ENCODE measurements at places on chromosomes 6 and 20.

DNA sequence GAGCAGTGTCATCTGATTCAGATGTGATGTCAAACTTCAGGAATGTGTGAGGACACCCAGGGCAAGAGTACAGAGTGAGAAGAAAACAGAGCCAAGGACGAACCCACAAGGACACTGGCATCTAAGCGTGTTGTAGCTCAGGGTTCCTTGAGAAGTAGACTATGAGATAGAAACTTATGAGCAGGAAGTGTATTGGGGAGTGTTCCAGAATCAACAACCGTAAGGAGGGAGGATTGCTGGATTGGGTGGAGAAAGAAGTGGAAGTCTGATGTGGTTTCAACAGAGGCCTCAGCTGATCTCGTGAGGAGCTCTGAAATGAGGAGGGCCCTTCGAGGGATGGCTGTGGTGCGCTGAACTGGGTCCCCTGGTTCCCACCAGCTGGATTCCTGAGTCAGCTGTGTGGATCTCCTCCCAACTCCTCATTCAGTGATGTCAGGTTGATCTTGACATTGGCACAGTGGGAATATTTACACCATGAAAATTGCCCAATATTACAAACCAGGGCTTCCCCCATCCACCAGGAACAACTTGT lies 25.7 kb upstream of the IGF2R start:
- DNase-seq, result peak; percentile 75

DNA sequence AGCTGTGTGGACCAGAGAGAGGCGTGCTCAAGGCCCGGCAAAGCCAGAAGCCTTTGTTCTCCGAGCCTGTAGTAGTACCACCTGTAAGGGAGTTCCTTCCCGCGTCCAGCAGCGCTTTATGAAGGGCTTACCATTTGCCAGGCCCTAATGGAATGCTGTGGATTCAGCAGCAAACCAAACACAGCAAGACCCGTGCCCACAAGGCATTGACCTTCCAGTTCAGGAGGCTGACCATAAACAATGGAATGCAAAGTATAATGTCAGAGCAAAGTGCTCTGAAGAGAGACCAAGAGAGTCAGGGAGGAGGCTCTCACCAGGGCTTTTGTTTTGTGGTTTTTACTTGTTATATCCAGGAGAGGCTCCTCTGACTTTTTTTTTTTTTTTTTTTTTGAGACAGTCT lies 209.8 kb downstream of the ZMYND8 start:
- peak; percentile 16 for DNase-seq

DNA sequence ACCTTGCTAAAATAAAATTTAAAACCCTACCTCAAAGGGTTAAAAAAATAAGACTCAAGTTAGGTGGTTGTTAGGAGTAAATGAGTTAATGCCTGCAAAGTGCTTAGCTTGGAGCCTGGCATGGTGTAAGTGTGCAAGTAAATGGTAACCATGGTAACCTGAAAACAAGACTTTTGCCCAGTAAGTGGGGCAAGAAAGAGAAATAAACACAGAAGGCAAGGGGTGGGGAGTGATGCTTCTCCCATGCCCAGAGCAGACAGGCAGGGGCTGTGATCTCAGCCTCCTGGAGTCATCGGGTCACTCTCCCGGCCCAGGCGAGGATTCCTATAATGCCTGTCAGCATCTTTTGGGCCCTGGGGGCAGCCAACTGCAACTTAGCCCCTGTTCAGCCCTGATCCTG lies 59.2 kb upstream of the SLC32A1 start:
- DNase-seq, result no peak

DNA sequence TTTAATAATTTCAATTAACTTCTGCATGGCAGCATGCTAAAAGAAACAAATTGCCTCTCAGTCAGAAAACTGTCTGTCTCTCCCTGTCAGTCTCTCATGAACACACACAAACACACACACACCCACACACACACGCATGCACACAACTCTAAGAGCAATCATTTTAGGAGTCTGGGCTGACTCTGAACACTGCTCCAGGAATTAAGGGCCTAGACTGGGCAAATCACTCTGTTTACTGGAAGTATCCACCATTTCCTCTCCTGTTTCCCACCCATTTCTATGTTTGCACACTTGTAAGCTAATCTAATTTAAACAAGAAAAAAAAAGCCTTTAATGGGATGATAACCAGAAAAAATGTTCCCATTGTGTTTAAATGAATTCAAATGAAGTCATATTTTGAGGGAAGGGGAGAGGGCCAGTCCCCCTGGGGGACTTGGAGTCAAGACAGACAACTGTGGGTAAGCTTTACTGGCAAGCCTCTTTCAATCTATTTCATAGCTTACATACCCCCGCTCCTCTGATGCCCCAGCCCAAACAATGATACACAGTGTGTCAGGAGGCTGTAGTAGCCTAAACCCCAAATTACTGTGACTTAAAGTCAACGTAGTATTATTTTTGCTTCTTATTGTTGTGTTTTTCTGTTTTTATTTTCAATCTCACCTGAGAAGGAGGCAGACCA lies 447.8 kb upstream of the FLRT3 start:
- no peak for DNase-seq

DNA sequence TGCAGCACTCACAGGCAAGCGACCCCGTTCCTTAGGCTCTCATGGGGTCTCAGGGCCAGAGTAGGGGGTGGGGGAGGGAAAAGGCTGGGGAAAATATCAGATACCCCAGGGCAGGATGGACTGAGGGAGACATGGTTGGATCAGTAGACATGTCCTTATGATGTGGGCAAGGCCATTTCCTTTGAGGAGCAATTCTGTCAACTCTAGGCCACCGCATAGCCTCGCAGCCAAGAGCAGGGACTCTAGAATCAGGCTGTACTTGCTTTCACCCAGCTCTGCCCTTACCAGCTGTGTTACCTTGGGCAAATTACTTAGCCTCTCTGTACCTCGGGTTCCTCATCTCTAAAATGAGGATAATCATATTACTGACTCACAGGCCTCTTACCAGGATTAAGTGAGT lies 2.2 kb upstream of the MAPK13 start:
- DNase-seq, result no peak

GRCh38 chr6:10268111-10268510 lies 146.8 kb downstream of the TFAP2A start:
- no peak for DNase-seq

GRCh38 chr6:45637611-45638257 lies 260.0 kb upstream of the SUPT3H start:
- DNase-seq, result no peak

DNA sequence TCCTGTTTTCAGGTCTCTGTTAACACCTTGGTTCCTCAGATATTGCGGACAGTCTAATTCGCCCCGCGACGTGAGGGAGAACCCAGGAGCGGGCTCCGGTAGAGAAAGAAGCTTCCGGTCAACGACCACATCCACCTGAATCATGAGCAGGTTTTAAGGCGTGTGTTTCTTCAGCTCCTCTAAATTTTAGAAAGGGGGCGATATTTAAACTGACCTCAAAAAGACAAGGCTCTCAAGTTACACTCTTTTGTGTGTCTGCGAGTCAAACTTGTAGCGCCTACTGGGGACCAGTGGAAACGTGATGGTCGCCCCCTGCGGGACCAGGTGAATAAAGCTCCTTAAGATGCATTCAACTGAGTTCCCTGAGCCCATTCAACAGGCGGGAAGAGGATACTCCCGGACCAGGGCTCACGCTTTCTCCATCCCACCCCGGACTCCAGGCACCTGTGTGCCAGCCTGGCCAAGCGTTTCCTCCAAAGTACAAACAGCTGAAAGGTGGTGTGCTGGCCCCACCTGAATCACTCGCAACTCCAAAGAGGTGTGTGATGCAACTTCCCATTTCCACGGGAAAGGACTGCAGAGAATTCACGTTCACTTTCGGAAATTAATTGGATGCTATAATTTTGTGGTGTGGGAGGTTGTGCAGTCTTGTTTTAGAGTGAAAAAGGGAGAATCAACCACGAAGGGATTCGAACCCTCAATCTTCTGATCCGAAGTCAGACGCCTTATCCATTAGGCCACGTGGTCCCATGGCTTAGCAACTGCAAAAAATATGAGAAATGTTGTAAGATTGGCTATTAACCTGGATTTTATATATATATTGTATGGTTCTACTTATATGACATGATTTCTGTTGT lies 17.0 kb downstream of the GPX5 start:
- DNase-seq, result peak; percentile 83

DNA sequence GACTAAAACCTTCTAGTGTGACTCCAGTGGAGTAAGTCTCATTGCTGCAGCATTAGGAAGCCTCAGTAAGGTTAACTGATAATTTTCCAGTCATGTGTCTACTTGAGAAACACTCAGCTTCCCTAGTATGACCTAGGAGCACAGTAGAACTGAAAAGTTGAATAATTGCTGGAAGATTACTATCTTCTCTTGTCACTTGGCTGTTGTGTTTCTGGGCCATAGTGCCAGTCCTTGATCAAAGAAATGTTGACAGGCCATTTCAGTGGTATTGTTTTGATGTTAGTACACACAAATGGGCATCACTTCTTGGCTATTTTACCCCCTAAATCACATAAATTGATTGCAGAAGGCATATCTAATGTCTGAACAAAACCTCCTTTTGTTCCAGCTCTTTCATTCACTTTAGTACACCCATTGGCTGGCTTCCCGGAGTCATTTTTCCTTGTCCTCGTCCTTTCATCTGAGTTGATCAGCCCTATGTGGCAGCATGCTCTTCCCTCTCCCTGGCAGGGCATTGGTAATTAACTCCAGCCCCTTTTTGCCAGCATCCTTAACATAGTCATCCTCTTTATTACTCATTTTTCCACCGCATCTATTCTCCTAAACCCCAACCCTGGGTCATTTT lies 6.0 kb downstream of the ENPP3 start:
- peak; percentile 14 for DNase-seq

GRCh38 chr20:57167971-57168701 lies 98.3 kb downstream of the BMP7 start:
- DNase-seq, result no peak

GRCh38 chr20:62571669-62572344 lies 70.5 kb upstream of the SLCO4A1 start:
- DNase-seq, result no peak

- DNase-seq, result no peak
These were observed 24.8 kb upstream of the APMAP start for GRCh38 chr20:25017257-25017803.

DNA sequence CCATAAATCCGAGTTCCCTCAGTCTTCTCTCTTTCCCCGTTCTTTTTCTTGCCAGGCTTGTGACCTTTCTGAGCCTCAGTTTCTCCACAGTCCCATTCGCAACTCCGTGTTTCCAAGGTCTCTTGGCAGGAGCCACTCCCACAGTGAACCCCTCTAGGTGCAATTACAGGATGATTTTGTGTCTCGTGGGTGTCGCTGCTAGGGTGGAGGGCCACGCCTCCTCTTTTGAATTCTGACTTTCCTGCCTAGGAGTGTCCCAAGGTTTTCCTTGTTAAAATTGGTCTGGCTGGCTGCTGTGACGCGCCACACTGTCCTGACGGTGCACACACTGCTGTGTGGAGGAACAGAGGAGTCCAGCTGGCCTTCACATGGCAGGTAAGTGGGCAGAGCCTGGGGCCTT lies at the start of gene TGM6:
Gene TGM6, plus strand, starts transcription at position 301 of the 400 bp plus-strand sequence. Its CDS starts 68 bp downstream, at position 369.
- no peak for DNase-seq

- DNase-seq, result no peak
These were observed 1.3 kb upstream of the SMLR1 start for GRCh38 chr6:130825772-130826441.

DNA sequence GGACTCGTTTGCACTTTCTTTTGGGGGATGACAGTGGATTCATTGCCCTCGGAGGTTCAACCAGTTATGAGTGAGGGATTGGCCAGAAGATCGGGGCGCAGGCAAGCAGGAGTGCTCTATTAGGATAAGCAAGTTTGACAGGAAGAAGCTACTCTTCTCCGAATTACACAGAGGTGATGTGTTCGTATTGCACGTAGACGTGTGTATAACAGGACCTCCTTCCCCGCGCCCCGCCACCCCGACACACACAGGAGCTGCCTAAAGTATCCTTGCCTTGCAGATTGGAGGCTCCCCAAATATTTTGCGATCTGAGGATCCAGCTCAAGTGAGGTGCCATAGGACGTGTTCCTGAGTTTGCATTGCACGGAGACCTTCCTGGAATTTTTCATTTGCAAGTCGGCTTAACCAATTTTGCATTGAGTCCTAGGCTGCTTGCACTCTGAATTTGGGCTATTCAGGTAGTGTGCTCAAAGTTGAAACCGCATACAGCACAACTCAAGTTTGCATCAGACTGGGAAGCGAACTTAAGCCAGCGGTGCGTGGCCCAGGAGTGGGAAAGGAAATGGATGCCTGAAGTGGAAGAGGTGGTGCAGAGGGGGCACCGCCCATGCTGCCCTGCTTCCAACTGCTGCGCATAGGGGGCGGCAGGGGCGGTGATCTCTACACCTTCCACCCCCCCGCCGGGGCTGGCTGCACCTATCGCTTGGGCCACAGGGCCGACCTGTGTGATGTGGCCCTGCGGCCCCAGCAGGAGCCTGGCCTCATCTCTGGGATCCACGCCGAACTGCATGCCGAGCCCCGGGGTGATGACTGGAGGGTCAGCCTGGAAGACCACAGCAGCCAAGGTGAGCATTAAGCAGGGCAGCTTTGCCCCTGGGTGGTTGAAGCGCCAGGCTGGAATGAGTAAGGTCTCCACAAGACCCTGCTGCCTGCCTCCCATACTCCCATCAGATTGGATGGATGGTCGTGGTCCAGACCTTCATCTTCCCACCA lies 770 bp downstream of the TCF19 start:
- peak; percentile 24 for DNase-seq

DNA sequence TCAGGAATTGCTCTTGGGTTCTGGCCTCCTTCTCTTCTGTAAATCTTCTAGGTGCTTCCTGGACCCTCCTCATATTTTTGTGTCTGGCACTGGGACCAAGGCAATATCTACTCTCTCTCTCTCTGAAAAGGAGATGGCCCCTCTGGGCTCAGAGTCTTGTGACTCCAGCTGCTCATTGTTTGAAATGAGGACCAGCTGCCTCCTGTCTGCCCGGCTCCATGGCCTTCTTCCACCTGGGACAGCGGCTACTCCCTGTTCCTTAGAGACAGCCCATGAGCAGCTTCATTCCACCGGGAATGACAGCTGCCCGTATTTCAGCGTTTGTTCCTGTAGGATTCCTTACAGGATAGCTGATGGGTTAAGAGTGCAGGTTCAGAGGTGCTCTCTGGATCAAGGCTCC lies 2.9 kb downstream of the TGM3 start:
- DNase-seq, result no peak

- DNase-seq, result peak; percentile 70
These were observed 18.3 kb upstream of the RANBP9 start for GRCh38 chr6:13729891-13730290.

DNA sequence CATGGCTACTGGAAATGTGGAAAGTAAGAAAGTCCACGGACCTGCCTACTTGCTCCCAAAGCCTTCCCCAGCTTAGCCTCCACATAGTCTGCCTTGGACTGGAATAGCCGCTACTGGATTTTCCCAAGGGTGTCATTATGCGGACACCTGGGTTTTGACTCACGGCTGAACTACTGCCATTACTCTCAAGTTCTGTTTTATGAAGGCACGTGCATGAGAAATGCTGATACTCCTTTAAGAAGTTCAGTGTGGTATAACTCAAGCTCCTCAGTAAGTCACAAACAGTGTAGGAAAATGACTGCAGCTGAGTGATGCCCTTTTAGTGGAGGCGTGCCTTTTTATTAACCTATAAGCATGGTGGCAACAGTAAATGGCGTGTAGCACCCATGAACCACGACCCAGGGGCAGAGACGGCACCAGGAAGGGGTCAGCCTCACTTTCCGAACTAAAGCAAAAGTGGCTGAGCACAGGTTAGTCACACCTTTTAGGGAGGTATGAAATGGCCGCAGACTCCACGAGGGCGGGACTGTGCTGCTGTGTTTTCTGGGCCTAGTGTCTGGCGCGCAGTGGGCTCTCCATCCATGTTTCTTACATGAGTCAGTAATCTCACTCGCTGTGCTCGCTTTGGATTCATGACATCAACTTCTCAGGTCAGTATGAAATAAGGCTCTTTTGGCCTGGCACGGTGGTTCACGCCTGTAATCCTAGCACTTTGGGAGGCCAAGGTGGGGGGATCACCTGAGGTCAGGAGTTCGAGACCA lies 23.9 kb downstream of the PSMG4 start:
- DNase-seq, result no peak

- DNase-seq, result no peak
These were observed 28.9 kb downstream of the HTR1E start for GRCh38 chr6:86966271-86966670.
